ENCODE measurements at places on chromosomes 13 and 19.

DNA sequence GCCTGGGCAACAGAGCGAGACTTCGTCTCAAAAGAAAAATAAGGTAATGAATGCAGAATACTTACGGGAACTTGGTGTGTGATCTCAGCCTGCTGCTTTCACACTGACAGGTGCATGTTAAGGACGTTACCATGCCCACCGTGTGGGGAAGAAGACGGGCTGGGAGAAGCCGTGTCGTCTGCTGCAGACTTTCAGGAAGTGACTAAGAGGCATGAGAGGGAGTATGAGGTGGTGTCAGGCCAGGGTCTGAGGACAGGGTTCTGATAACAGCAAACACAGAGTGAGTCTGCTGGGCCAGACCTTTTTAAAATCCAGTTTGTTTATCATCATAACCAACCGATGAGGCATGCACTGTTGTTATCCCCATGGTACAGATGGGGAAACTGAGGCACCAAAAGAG, 13.6 kb upstream of the GALP start:
- no peak for DNase-seq

DNA sequence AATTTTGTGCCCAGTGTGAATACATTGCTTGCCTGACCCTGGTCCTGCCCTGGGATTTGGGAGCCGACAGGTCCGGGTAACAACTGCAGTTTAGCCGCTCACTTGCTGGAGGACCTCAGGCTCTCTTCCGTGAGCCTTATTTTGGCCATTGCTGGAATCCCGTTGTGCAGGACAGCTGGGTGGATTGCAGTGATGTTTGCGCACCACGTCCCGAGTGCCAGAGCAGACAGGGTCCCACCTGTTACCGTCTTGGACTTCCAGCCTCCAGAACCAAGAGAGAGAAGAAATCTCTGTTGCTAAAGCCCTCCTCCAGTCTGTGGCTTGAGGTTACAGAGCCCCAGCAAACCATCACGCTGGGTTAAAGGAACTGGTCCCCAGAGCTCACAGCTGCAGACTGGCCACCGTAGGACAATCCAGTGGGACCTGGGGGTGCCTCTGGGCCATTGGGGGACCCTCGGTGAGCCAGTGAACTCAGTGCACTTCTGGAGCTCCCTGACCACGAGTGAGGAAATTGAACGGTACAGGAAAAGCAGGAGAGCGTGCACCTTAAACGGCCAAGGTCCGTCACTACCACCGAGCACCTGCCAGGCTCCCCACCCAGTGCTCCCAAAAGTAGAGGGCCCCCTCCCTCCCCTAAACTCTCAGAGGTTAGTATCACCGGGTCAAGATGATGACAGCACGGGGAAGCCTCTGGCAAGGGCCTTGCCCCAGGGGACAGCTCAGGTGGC, 92.9 kb downstream of the GNG7 start:
- DNase-seq, result no peak

DNA sequence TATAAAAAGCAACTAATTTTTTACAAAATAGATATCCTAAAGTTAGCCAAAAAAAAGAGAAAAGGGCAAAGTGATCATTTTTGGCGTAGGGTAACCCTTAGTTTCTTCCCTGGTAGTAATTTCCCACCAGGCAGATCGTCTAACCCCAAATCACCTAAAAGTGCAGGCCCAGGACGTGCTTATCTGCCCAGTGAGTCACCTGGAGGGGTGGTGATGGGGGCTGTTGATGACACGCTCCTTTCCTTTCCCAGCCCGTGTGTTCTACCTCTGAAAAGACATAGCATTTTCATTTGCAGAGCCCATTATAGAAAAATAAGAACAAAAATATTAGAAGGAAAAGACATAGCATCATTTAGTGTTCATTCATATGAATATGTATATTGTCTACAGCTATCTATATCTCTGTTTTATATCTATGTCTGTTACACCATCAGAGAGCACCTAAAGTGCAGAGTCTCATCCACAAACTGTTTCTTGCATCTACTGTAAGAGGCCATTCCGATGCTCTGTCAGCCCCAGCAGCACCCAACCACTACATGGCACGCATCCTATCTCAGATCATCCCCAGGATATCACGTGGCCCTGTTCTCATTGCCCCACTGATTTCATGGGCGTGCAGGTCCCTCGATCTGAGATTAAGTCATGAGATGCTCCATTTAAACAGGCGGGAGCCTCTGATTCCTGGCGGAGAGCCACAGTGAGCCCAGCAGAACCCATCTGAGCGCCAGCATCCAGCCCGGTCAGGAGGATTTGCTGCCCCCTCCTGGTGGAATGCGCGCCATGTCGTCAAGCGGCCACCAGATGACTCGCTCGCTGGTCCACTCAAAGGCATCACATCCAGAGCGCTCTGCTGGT, 8.5 kb upstream of the LILRB3 start:
- DNase-seq, result peak; percentile 66

DNA sequence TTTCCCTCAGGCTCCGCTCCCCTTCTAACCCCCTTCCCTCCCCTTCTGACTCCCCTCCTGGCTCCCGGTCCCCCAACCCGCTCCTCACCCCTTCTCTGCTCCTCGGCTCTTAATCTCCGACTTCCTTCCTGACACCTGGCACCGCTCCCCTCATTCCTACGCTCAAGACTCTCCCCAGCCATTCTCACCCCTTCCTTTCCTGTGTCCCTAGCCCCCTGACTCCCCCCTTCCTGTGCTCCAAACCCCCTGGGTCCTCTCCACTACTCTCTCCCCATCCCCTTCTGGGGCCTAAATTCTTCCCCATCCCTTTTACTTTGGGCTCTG, 658 bp downstream of the CLPP start:
- DNase-seq, result no peak

DNA sequence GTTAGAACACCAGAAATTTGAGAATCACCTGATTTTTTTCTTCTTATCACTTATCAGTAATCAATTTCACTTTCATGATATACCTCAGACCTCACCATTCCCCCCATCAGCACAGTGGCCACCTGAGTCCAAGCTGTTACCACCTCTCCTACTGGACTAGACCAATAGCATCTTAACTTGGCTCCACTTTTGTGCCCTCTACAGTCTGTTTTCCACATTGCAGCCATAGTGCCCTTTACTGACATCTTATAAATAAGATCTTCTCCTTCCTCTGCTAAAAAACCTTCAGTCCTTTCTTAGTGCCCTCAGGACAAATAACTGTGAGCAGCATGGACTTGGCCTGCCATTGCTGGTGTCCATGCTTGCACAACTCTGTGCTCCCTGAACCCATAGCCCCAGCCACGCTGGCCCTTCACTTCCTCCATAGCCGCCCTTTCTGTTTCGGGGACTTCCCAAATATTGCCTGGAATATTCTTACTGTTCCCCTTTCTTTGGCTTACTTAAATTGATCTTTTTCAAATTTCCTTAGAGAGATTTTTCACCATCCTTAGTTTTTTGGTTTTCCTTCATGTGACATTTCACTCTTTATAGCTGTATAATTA, 380.8 kb downstream of the LMO7 start:
- DNase-seq, result no peak

- no peak for DNase-seq
Measured at GRCh38 chr19:49116544-49116943, 2.4 kb downstream of the LIN7B start.

DNA sequence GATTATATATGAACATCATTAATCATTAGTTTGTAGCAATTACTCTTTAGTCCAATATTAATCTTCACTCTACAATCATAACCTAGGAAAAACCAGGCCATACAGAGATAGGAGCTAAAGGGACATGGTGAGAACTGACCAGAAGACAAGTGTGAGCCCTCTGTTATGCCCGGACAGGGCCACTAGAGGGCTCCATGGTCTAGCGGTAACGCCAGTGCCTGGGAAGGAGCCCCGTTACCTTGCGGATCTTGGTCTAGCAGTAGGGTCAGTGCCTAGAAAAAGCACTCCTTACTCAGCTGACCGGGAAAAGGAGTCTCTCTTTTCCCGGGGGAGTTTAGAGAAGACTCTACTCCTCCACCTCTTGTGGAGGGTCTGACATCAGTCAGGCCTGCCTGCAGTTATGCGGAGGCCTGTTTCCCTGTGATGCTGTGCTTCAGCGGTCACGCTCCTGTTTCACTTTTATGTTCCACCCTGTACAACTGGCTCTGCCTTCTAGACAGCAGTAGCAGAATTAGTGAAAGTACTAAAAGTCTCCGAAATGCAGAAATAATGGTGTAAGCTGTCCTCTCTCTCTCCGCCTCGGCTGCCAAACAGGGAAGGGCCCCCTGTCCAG, 13.8 kb downstream of the OR7D4 start:
- DNase-seq, result peak; percentile 59

DNA sequence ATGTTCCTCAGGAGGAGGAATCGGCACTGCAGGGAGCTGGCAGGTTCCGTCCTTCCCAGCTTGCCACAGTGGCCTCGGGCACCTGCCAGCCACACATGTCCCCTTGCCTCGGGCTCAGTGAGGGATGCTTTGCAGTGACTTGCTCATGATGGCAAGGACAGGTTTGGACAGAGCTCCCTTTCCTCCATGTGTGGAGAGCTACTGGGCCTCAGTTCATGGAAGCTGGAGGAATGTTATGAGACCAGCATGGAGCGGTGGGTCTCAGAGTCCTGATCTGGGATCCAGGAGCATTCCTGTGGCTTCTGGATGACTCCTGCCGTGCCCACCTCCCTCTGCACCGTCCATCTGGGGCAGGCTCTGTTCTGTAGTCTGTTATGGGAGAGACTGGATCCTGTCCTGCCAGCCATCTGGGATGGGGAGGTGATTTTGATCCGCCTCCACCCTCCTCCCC, 59.2 kb downstream of the SIPA1L3 start:
- no peak for DNase-seq

DNA sequence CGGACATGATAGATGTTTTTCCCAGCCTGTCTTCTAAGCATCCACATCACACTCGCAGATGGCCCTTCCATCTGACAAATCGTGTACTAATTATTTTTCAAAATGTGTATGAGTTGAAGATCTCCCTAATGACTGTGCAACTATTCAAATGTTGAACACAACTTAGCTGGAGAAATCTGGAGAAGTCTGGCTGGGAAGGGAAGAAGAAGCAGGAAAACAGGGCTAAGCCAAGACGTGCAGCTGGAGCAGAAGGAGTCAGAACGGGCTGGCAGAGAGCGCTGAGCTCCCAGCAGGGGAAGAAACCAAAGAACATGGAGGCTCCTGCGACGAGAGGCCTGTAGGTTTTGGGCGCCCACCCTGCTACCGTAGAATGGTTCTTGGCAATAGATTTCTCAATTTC, 13.2 kb upstream of the LATS2 start:
- no peak for DNase-seq

- no peak for DNase-seq
Measured at GRCh38 chr13:83216479-83217245, 665.6 kb downstream of the SLITRK1 start.

- no peak for DNase-seq
Measured at GRCh38 chr13:32038343-32038742, 6.8 kb downstream of the FRY start.

DNA sequence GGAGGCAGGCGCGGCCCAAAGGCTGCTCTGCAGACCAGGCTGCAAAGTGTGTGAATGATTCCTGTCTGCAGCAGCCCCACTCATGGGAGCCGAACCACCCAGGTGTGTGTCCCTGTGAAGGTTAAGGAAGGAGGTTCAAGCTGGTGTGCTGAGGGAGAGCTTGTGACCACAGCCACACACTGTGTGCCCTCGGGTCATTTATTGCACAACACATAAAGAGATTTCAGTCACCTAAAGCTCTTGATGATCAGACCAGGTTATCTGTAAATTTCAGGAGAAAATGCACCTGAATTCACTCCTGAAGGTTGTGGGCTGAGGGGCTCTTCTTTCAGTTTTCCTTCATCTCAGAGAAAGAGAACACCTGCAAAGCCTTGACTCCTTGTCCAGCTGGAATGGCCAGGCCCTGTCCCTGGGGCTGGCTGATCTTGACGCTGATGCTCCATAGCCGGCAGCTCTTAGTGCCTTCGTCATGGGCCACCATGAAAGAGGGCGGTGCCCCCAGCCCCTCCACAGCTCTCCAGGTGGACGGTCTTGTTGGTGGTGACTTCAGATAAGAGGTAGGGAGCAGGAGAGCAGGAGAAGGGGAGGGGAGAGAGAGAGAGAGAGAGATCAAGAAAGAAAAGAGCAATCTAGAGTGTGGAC, 110.8 kb upstream of the C1QTNF9B start:
- DNase-seq, result no peak

DNA sequence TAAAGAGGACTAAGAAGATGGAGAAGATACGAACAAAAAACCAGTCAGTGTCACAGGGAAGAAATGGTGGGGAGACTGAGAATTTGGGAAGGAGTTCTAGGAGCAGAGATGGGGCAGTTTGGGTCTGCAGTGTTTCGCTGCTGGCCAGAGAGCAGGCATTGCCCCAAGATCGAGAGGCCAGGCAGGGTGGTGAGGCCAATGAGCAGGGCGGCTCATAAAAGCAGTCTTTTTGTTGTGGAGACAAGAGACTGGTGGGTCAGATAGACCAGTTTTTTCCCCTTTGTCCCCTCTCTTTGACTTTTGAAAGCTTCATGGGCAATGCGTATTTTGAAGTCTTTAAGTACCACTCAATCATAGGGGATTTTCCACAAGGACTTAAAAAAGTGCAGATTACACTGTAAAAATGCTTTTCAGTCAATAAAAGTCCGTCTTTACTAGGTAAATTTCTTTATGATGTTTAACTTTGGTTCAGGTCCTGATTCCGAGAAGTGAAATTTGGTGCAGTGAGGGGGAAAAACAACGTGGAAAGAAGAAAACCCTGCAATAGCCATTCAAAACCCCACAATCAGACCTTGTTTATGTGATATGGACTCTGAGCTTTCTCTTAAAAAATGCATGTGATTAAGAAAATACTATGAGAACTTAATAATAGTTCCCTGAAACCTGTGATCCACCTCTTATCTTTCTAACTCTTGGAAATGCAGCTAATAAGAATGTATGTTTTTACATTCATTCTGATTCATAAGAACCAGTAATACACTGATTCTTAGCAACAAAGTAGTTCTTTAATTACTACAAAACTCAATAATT, 338.9 kb downstream of the KLF5 start:
- DNase-seq, result no peak

DNA sequence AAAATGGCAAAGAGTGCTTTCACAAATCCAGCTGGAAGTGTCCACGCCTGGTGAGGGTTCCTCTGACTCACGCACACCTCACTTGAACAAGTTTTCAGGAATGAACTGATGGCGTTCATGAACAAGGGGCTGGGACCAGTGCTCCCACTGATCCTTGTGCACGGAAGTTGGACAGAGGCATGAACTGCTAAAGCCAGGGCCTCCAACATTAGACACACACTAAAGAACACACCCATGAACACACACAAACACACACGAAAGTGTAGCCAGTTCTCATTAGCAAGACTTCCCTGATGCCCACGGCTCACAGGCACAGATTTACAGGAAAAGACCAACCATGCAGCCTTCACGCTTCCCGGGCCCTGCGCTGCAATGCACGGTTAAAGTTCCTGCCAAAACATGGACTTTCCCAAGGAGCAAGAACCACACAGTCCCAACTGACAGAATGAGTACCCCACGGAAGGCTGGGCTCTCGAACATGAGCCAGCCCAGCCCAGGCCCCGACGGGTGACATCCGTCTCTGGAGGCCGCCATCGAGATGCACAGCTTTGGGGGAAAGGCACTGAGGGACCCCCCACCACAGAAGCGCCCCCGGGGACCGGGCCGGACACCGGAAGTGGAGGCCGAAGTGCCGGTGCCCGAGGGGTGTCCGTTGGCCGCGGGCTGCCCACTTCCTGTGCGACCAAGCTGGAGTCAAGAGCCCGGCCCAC, 808 bp downstream of the DNMT1 start:
- DNase-seq, result peak; percentile 2
